ENCODE measurements at places on chromosomes 5 and 9.

- DNase-seq, result peak; percentile 76
Measured at GRCh38 chr9:131366761-131367401, 27.0 kb upstream of the PRRC2B start.

DNA sequence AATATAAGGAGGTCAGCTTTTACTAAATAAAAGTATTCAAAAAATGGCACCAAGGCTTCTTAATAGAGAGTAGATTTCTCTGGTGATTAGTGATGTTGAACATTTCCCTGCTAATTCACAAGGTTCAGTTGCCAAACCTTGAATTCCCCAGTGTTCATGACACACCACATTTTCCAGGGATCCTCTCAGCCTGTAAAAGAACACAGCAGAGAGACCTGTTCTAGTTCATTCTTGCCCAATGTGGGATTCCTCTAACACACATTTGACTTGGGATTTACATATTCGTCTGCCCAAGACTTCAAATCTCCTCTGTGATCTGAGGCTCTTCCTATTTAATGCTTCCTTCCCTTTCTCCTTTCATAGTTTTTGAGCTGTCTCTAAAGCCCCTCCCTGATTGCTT is 273.2 kb upstream of the CDH9 start:
- DNase-seq, result no peak

- no peak for DNase-seq
Measured at GRCh38 chr5:109945723-109946480, 256.2 kb downstream of the MAN2A1 start.

- no peak for DNase-seq
Measured at GRCh38 chr5:87844449-87844848, 424.2 kb downstream of the TMEM161B start.

- no peak for DNase-seq
Measured at GRCh38 chr9:87579781-87580541, 82.3 kb downstream of the DAPK1 start.

- DNase-seq, result no peak
Measured at GRCh38 chr5:53616939-53617549, 56.6 kb downstream of the NDUFS4 start.

DNA sequence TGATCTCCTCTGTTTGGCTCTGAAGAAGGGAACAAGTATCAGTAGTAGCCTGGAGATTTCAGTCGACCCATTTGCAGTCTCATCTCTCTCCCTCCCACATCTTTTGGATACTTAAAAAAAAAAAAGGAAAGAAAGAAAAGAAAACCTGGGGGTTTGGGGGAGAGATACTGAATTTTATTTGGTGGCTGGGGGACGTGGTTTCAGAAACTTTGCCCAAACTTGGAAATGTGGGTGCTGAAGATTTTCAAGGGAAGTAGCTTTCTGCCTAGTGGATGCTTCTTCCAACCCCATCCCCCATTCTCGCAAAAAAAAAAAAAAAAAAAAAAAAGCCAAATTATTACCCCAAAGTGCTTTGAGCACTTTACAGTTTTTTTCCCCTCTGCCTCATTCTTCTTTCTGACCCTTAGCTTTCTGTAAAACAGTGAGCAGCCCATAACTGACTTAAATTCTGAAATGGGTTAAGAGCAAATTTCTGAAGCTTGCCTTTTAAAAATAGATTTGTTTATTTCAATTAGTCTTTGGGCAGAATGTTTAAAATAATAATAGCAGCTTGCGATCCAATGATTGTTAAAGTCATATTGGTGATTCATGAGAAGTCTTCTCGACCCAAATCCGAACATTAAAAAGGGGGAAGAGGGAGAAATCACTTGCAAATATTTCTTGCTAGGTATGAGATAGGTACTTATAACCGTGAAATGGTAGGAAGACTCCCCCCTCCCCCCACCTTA is 894 bp downstream of the FST start:
- DNase-seq, result no peak

- DNase-seq, result no peak
Measured at GRCh38 chr5:53241572-53241971, 132.0 kb upstream of the MOCS2 start.

- peak; percentile 42 for DNase-seq
Measured at GRCh38 chr5:55234121-55234700, 803 bp upstream of the CCNO start.

- DNase-seq, result no peak
Measured at GRCh38 chr9:27367921-27368315, 71.0 kb upstream of the EQTN start.

DNA sequence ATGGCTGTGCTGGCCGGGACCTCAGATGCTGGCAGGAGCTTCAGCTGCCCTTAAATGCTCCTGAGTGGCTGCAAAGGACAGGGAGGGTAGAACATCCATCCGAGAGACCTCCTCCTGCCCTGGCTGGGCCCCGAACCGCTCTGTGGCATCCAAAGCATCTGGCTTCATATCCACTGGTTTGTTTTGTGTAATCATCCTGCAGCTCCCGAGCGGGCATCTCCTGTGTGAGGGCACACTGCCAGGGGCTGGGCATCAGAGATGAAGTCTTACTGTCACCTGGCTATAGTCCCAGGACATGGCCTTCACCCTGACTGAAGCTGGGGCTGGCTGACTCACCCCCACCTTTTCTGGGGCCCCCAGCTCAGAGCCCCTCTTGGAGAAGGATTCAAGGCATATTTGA is 18.5 kb upstream of the NTNG2 start:
- DNase-seq, result no peak

GRCh38 chr9:69264526-69264925 is 60.5 kb upstream of the ENTREP1 start:
- DNase-seq, result no peak

GRCh38 chr9:124621371-124622328 is 114.5 kb upstream of the NR5A1 start:
- DNase-seq, result no peak

DNA sequence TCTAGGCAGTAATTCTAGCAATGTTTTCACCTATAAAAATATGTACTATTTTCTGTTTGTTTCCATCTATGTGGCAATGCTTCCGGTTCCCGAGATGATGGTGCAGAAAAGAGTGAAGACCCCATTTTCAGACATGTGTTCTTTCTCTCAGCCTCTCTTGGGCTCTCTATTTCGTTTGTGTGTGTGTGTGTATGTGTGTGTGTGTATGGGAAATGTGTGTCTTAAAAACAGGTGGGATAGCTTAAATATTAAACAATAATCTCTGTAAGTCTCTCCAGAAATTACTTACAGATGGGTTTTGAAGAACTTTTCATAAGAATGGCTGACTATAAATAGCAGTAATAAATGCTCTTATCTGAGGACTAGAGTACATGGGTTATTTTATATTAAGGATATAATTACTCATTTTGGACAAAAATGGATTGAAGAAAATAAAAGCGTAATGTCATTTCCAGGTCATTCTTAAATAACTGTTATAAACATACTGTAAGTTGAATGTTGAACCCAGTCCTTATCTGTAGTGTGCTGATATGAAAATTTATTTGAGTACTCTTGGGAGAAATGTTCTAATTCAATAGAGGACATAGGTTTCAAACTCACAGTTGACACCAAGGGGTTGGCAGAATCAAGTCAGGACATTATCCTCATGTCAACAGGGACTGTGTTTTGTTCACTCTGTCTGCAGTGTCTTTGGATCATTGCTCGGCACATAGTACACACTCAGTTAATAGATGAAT is 31.1 kb downstream of the PCSK5 start:
- no peak for DNase-seq

GRCh38 chr9:133268335-133269056 is 6.5 kb downstream of the ABO start:
- DNase-seq, result no peak

DNA sequence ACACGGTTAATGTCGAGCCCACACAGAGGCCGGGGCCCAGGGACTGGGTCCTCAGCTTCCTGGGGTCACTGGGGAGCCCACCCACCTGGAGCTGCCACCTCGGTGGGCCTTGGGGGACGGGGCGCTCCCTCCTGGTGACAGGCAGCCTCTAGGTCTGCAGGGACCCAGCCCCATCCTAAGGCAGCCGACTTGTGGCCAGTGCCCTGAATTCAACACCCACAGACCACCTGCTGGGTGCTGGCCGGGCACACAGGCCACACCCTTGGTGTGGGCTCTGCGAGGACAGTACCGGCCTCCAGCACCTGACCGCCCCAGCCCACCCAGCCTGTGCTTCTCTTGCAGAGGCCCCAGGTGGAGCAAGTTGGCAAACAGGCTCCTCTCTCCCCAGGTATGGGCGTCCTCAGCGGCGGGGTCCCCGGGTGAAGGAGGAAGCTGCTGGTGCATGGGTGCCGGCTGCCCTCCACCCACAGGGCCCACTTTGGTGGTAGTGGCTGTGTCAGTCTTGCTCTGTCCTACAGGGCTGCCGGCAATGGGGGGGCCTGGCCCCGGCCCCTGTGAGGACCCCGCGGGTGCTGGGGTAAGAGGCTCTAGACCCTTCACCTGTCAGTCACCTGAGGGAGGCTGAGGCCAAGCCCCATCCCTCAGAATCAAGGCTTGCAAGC is 8.3 kb downstream of the ENTPD8 start:
- no peak for DNase-seq

DNA sequence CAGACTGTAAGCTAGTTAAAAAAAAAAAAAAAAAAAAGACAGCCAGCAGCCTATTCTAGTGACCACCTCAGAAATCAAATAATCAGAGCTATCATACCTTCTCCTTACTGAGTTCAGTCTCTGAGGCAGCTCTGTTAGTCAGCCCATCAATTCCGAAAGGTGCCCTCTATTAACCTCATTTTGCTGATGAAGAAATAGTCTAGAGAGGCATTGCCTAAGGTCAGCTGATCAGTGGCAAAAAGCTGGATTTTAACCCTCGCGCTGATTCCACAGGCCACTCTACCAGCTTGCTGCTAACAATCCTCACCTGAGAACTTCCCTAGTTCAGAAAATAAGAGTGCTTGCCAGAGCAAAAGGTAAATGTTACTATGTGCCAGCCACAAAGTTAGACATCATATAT is 172.0 kb downstream of the DENND1A start:
- DNase-seq, result no peak

DNA sequence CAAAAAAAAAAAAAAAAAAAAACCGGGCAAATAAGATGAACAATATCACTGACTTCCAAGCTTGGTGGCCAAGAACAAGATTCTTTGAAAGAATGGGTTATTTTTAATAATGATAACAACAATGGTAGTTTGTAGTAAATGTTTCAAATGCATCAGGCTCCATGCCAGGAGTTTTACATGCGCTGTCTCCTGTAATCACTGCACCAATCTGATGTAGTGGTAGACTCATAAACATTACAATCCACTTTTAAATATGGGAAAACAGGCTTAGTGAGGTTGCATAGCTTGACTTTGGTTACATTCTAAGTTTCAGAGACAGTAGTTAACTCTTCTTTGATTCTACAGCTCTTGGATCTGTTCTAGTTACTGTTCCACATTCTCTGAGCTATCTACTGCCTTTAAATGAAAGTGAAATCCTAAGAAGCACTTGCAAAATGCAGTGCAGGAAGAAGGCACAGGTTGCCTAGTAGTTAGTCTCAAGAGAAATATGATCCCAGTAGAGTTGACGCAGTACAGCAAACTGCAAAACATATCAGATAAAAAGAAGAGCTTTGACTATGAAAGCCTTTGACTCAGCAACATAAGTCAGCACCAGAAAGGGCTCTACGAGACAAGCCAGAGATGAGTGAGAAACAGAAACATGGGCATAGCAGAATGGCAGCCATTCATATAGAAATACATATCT is 62.1 kb downstream of the PDE4D start:
- DNase-seq, result no peak

- DNase-seq, result no peak
Measured at GRCh38 chr9:135782946-135783345, 81.0 kb downstream of the KCNT1 start.

DNA sequence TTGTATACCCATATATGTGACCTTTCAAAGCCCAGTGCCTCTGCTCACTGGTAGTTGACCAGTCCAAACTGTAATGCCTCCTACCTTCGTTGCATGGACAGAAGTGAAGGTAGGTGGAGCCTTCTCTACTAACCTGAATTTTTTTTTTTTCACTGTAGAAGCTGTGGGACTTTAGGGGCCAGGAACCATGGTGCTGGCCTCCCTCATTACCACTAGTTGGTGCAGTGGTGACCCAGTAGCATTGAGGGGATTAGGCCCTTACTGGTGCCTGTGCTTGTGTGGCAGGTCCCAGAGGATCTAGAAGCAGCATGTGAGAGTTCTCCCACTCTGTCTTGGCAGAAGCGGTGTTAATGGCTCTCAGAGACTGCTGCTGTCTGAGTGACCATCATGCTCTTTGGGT is 2.3 kb downstream of the RALGPS1 start:
- DNase-seq, result peak; percentile 28

- DNase-seq, result no peak
Measured at GRCh38 chr9:37952731-37953130, 48.8 kb upstream of the SLC25A51 start.

- peak; percentile 53 for DNase-seq
Measured at GRCh38 chr9:133787754-133788025, 49.5 kb upstream of the SARDH start.

DNA sequence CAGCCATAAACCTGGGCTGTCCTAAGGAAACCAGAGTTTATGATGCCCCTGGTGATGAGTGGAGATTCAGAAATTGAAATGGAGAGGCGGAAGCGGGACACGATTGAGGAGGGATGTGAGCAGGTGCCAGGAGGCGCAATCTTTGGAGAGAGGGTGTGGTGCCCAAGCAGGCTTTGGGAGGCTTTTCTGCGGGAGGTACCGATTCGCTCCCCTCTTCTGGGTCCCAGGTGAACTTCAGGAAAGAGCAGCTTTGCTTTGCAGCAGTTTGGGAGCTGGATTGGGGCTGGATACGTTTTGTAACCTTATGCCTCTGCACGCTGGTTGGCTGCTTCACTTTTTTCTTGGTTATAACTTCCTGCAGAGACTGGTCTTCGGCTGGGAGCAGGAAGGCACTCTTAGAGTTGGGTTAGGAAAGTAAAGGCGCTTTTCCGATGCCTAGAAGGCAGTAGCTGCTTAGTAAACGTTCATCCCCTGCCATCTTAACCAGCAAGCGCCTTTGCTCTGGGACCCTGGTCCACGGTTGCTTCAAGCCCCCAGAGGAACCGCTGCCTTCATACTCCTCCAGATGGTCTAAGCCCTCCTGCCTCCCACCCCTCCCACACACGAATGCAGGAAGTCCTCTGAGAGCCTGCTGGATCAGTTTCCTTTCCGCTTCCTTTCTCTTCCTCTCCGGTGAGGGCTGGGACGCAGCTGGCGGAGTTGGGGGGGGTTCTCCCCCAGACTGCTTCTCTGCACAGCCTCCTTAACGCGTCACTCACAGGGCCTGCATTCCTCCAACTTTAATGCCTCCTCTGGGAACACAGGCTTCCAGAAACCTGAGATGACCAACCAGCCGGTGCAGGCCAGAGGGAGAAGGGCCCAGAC is 15.2 kb upstream of the NEK6 start:
- DNase-seq, result no peak

GRCh38 chr9:123063177-123063598 is 29.7 kb downstream of the GPR21 start:
- DNase-seq, result no peak

- DNase-seq, result no peak
Measured at GRCh38 chr5:158543539-158544387, 556.0 kb downstream of the EBF1 start.

DNA sequence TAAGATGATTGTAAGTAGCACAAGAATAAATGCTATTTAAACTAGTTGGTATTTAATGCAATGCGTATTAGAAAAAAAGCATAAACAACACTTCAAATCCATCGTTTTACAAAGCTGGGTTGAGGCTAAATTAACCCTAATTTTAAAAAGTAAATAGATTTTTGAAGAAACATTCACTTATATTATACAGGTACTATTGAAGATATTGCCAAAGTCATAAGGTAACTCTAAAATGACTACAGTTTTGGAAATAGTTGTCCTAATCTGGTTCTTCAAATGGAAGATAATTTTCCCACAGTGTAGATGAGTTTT is 20.1 kb downstream of the SLC38A9 start:
- no peak for DNase-seq

- no peak for DNase-seq
Measured at GRCh38 chr5:44331471-44332050, 57.7 kb downstream of the FGF10 start.
